ENCODE measurements at places on chromosomes 11 and 22. TPM values are rescaled to one million over a fixed set of nuclear protein-coding genes. Genes with fewer than 3 reads are reported as not detected.

Gene OR5A1
- total RNA-seq, result not detected

Gene FADS2
- 111 TPM for total RNA-seq

Gene PPP2R1B
- total RNA-seq, result 54.5 TPM

Gene SCGB1D4
- not detected for total RNA-seq

Gene IPO7
- total RNA-seq, result 52.9 TPM

Gene PHLDA2
- 0.51 TPM for total RNA-seq

Gene NRXN2
- 1.9 TPM for total RNA-seq

Gene TESMIN
- 0.69 TPM for total RNA-seq

Gene P4HA3
- total RNA-seq, result 0.12 TPM

Gene SDHAF2
- total RNA-seq, result 22.8 TPM

Gene CHST1
- total RNA-seq, result 1.3 TPM

Gene OR56A1
- not detected for total RNA-seq

Gene SAA2
- 26,600 TPM for total RNA-seq

Gene POU2AF1
- total RNA-seq, result 0.98 TPM

Gene CARD18
- not detected for total RNA-seq

Gene GNG3
- total RNA-seq, result not detected
